SJSA1 (cell line): ENCODE measurements at places on chromosomes 2 and 18. TPM values are rescaled to one million over a fixed set of nuclear protein-coding genes. Genes with fewer than 3 reads are reported as not detected.

GRCh38 chr18:56168049-56168781 is 470.2 kb downstream of the TXNL1 start:
- DNase-seq = peak; percentile 81

The STARD6 gene
- 1.2 TPM in 1 of 2 replicates, not detected in the other for total RNA-seq

DNA sequence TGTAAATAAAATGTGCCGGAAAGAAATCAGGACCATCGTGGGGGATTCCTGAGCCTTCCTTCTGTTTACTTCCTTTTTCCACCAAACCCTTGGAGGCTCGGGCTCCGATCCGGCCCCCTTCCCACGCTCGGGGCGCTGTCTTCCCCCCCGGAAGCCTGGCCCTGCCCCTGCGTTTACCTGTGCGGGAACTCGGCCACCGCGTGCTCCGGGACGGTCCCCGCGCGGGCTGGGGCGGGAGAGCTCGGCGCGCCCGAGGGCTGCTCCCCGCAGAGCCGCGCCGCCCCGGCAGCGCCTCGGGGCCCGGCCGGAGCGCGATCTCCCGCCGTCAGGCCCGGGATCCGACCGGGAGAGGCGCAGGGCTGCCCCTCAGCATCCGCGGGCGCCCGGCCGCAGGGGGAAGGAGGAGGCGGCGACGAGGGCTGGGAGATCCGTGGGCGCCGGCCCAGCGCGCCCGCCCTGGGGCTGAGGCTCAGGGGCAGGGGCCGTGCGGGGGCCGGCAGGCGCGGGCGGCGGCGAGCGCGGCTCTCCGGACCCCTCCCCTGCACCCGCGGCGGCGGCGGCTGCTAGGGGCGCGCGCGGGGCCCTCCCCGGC is 435 bp downstream of the ADCY3 start:
- DNase-seq = no peak

The FOSL2 gene
- 28.8 and 44.7 TPM in 2 replicates for total RNA-seq

DNA sequence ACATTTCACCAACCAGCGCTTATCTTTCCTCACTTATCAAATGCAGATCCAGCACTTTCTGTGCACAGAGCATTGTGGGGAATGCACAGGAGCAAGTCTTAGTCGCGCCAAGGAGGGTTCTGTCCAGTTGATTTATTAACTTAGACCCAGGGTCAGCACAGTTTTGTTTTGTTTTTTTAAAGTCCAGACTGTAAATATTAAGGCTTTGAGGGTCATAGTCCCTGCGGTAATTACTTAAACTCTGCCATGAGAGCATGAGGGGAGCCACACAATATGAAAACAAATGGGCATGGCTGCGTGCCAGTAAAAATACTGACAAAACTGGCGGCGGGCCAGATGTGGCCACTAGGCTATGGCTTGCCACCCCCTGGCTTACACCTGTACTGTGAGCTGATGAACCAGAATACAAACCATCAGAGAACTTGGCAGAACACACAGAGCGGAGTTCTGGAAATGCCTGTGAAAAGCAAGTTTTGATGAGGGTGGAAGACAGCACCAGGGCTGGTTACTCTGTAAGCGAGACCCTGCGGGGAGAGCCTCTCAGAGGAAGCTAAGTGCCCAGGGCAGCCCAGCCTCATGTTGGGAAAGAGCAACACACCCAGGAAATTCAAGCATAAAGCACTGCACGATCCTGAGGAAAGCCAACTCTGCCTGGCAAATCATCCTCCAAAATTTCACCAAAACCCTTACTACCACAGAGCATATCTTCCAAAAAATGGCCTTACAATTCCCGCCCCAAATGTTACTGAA is 43.6 kb downstream of the L3MBTL4 start:
- peak; percentile 55 for DNase-seq

- DNase-seq = no peak
Observed at GRCh38 chr18:27353273-27353672, 168.2 kb upstream of the CHST9 start.

The SANBR gene
- total RNA-seq = 11.4 and 13.6 TPM in 2 replicates

The ANKMY1 gene
- total RNA-seq = 8.1 and 18.8 TPM in 2 replicates

GRCh38 chr18:78713726-78714125 is 265.9 kb upstream of the SALL3 start:
- DNase-seq = no peak

The SPATA3 gene
- total RNA-seq = not detected in 2 replicates

- DNase-seq = no peak
Observed at GRCh38 chr18:76589316-76589715, 94.3 kb upstream of the ZNF516 start.

The UGT1A8 gene
- not detected in 2 replicates for total RNA-seq

DNA sequence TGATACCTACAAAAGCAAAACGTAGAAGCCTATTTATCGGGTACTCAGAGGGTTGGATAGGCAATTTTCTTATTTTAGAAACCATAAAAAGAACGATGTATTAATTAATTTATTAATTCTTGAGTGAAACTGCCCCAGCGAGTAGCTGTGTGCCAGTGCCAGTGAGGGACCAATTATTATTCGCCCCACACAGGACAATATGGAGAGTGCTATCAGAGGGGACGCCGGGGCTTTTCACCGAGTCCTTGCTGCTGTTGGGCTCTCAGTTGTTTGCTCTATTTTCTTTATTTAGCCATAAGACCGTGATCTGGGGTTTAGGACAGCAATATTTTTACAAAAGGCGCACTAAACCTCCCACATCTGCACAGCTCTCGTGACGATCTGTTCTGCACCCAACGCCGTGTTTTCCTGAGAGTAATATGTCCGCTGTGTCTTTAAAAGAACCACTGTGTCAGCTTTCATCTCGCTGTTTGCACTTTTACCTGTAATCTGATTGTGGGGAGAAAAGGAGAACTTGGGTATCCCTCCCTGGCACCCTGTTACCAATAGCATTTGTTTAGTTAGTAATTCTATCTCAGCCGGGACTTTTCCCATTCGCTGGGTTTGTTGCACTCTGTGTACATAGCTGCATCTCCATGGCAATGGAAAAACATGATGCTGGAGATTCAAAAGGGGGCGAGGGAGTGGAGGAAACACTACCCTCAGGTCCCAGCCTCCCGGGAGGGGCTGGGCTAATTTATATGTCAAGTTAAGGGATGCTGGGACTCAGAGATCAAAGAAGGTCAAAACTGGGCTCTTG is 30.1 kb upstream of the ZNF516 start:
- DNase-seq = no peak

The LHCGR gene
- not detected in 2 replicates for total RNA-seq

The ANKRD30B gene
- total RNA-seq = not detected in 2 replicates

The CDK15 gene
- 11.6 and 29.4 TPM in 2 replicates for total RNA-seq

DNA sequence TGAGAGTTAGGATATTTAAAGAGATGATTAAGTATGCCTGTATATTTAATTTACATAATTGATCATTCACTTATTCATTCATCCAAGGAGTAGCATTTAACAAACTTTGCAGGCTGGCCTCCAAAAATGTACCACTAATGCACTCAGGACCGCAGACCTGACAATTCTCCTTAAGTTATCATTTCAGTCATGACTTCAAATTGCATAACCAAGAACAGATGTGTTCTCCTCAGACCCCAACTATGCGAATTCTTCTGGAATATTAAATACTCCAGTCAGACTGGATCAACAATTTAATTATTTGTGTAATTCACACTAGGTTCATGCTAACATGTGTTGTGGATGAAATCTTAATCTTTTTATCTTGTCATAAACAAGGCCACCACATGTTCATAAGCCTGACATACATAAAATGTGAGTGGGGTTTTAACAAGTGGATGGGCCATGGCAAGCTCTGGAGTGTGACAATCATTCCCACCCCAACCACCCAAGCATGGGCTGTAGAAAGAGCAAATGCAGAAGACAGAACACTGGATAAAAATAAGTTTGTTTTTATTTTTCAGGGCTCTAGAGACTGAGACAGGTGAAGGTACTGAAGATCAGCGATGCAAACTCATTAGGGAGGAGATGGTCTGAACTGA is 3.2 kb downstream of the REG1B start:
- no peak for DNase-seq

- no peak for DNase-seq
Observed at GRCh38 chr2:54100772-54101171, 14.6 kb upstream of the ACYP2 start.

The DNAH6 gene
- 0.58 and 1.1 TPM in 2 replicates for total RNA-seq

The IL1RL1 gene
- not detected in 2 replicates for total RNA-seq

- no peak for DNase-seq
Observed at GRCh38 chr2:102041351-102041750, 49.6 kb downstream of the IL1R2 start.

DNA sequence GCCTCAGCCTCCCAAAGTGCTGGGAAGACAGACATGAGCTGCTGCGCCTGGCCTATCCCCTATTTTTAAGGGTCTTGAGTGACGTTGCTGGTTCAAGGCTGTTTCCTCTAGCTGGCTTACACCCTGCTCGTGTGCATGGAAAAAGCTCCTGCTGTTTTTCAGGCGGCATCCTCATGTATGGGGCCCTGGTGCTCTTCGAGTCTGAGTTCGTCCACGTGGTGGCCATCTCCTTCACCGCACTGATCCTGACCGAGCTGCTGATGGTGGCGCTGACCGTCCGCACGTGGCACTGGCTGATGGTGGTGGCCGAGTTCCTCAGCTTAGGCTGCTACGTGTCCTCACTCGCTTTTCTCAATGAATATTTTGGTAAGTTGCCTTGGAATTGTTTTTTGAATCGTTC is 22.0 kb upstream of the NFATC1 start:
- DNase-seq = peak; percentile 32

The CROCC2 gene
- not detected in 2 replicates for total RNA-seq

The RBM44 gene
- total RNA-seq = 0.08 and 0.19 TPM in 2 replicates
